Motor neuron (in vitro differentiated cells): ENCODE measurements at places on chromosomes 7 and 10.

GRCh38 chr10:106525835-106526234, 638.7 kb downstream of the SORCS1 start:
- ATAC-seq = no peak

DNA sequence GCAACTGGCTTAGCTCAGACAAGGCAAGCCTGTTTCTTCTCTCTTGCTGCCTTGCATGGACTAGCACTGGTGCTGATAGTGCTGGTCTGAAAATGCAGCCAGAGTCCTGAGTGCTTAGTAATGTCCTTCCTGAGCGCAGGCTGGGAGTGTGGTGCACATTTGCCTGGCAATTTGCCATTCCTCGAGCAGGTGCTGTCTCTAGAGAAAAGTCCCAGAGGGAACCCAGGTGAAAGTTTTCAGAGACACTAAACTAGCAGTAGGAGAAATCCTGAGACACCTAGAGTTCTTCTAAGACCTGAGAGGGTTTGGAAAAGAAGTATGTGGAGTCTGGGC, 1.9 kb downstream of the SFTPD start:
- no peak for ATAC-seq

GRCh38 chr10:124252097-124252715, 158.8 kb upstream of the CHST15 start:
- no peak for ATAC-seq

- peak; percentile 52 for ATAC-seq
Observed at GRCh38 chr7:69564454-69565417, 33.5 kb upstream of the AUTS2 start.

- no peak for ATAC-seq
Observed at GRCh38 chr7:140610204-140611165, 30.1 kb downstream of the DENND2A start.

- no peak for ATAC-seq
Observed at GRCh38 chr7:32802305-32802910, 89.2 kb downstream of the KBTBD2 start.

DNA sequence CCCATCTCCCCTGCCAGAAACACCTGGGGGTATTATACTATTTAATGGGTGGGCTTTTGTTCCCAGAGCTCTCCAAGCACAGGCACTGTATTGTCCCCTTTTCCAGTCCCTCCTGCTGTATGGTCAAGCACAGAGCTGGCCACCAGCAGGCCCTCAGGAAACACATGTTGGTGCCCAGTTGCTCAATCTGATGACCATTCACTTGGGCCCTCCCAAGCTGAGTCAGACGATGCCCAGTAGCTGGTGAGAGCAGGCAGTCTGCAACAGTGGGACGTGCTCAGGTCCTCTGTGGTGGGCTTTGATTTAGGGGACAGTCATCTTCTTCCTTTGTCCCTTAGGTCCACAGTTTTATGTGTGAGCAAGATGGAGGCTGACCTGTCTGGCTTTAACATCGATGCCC, 11.8 kb downstream of the SFXN2 start:
- no peak for ATAC-seq

DNA sequence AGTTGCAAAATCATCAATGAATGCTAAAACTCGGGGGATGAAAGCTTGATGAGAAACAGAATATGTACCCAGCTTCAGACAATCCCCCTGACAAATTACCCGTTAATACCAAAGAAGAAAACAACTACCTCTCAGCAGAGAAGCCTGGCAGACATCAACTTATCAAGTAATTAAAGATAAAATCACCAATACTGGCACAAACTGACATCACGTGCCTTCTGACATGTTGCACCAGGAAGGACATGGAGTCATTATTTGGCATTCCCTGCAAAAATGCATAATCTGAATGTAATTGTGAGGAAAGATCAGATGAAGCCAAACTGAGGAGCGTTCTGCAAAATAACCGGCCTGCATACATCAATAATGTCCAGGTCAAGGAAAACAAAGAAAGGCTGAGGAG, 7.7 kb downstream of the SLIT1 start:
- ATAC-seq = no peak

GRCh38 chr7:107999779-108000560, 3.0 kb downstream of the LAMB1 start:
- ATAC-seq = no peak
